ENCODE measurements at places on chromosomes 5 and 9.

GRCh38 chr9:124790801-124791505 is 14.0 kb downstream of the OLFML2A start:
- DNase-seq = no peak

DNA sequence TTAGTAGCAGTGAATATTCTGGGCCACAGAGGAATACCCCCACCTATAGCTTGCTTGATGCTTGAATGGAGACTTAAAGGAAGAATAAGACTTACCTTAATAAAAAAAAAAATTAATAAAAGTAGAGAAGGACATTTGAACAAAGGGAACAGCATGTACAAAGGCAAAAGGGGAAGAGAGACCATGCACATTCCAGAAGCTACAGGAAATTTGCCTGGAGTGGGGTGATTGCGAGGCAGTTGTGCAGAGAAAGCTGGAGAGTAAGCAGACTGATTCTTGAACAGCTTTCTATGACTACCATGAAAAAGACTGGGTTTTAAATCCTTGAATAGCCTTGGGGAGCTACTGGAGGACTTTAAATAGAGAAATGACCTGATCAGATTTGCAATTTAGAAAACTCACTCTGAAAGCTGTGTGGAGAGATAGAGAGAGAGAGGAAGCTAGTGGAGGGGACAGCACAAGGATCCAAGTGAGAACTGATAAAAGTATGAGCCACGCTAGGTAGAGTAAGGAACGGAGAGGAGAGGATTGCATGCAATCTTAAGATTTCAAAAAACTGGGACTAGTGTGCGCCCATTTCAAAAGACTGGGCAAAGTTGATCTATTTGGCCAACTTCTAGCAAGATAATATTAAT is 12.5 kb upstream of the SSBP2 start:
- DNase-seq = no peak

DNA sequence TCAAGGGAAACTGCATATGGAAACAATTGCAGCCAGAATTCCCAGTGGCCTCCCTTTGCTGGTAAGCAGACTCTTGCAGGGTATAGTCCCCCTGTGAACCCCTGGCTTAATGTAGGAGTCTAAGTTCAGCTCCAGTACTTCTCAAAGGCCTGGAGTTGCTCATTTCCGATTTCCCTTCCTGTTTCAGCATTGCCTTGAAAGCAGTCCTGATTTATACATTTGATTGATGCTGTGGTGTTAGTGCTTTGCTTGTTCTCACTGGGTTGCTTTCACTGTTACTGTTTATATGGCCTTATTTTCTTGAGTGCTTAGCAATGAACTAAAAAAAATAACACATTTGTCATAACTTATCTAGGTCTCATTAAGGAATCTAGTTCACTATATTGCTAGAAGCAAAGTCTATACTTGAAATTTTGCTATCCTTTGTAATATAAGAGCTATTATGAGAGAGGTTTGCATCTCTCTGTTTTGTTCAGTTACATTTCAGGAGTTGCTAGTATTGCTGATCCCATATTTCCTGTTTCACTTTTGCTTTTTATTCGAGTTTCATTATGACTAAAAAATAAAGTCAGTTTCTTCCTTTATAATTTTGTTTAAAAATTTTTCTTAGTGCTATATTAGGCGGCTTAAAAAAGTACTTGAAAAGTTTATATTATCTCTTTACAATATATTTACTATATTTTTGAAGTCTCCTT is 122.4 kb upstream of the NMUR2 start:
- no peak for DNase-seq

GRCh38 chr9:93265301-93265971 is 81.5 kb downstream of the WNK2 start:
- DNase-seq = no peak

GRCh38 chr5:55601204-55601618 is 66.4 kb upstream of the PLPP1 start:
- no peak for DNase-seq

- DNase-seq = no peak
These were observed 151.5 kb downstream of the TAF11L14 start for GRCh38 chr5:17785774-17786173.
